ENCODE measurements at places on chromosomes 12 and 14.

DNA sequence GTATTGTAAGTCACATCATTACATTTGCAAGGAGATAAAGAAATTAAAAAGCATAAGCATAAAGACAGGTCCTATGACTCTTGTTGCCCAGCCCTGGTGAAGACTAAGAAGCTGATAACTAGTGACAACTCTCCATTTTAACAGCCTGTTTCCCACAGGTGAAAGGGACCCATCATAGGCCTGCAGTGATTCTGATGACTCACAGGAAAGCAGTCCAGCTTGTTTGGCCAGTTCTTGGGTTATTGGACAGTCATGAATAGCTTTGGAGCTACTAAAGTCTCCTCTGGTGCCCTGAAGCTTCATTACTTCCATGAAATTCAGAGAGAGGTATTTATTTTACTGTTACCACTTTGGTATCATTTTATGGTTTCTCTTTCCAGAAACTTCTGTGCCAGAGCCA lies 55.5 kb upstream of the DYRK2 start:
- DNase-seq: no peak

GRCh38 chr14:102180248-102180998 lies 40.7 kb downstream of the WDR20 start:
- no peak for DNase-seq

DNA sequence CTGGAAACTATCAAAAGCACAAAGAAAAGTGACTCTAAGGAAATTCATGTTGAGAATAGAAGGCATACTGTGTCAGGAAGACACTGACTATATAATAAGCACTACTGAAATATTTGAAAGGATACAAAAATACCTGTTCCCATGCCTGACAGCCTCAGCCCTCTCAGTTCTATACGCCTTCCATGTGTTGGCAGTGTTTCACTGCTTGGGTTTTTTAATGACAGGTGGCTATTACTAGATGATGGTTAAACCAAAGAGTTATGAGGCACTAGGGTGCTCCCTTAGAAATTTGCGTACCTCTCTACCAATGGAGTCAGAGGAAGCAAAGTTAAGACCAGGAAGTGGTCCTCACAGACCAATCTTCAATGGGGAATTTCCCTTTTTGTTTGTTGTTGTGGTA lies 25.6 kb upstream of the SLC5A8 start:
- DNase-seq: no peak

DNA sequence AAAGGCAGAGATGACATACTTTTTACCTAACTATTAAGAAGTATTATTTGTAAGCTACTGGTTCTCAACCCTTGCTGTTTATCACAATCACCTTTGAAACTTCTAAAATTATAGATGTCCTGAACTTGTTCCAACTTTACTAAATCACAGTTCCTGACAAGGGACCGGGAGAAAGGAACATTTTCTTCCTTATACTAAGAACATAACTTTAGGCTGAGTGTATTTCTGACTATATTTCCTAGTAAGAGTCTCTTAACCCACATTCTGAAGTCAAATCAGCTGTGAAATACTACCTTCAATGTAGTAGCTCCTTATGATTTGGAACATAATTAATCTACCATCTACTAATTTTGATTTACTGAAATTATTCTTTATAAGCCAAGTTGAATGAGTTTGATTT lies 80.2 kb downstream of the BAZ1A start:
- no peak for DNase-seq

- no peak for DNase-seq
These were observed 23.8 kb upstream of the PWP1 start for GRCh38 chr12:107661830-107662229.

DNA sequence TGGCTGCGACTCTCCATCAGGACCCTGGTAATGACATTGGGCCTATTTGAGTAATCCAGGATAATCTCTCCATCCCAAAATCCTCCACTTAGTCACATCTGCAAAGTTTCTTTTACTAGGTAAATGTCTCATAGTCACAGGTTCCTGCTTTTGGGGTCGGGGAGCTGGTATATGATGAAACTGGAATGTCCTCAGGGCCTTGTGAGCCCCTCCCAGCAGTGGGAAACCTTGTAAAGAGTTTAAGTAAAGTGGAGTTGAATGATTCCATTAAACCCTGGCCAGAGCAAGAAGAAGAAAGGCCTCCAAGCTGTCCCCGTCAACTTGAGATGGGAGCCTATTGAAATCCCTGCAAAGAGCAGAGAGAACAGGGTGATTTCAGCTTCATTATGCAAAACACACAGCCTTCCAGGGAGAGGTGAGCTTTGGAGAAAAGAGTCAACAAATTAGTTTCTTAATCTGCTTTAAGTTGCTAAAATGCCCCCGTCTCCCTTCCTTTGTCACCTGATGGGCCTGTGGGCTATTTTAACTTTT lies 12.6 kb downstream of the WSCD2 start:
- no peak for DNase-seq

DNA sequence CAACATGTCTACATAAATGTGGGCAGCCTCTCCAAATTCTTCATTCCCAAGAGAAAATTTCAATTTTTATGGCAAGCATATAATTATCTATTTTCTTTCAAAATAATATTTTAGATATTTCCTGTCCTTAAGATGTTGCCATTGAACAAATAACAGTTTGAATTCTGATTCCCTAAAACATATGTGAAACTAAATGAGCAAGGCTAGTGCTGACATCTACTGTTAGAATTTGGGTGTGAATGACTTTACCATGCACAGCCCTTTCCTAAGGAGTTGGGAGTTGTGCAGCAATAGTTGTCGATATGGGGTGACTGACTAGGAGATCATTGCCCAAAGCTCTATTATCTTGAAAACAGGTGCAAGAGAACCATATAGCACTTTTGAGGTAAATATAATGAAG lies 108.2 kb upstream of the SLC38A4 start:
- DNase-seq: no peak

- no peak for DNase-seq
These were observed 68.2 kb downstream of the BCAT1 start for GRCh38 chr12:24880732-24881131.

GRCh38 chr12:132886529-132887477 lies 602 bp downstream of the CHFR start:
- DNase-seq: no peak

DNA sequence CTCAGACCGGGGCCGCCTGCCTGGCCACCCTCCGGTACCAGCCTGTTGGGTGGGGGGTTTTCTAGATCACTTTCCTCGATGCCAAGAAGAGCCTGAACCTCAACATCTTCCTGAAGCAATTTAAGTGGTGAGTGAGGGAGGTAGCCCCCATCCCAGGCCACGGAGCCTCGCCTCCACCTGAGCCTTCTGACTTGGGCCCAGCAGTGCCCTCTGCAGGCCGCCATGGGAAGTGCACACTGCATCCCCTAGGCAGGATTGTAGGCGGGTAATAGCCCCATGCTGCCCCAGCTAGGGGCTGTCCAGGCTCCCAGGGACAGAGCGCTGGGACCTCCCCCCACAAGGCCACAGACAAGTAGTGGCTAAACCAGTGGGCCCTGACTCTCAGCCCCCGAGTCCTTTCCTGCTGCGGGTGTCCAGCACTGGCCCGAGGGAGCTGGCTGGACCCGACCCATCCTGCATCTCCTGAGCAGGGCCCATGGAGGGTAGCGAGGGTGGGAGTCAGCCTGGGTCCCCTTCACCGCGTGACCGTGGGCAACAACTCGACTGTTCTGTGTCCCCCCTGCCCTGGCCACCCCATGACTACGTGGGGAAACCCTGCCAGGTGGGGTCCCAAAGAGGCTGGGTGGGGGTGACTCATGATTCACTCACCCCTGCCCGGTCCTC lies 15.3 kb upstream of the ADSS1 start:
- peak; percentile 64 for DNase-seq

GRCh38 chr14:86858591-86858990 lies 1134.4 kb downstream of the GALC start:
- DNase-seq: no peak

DNA sequence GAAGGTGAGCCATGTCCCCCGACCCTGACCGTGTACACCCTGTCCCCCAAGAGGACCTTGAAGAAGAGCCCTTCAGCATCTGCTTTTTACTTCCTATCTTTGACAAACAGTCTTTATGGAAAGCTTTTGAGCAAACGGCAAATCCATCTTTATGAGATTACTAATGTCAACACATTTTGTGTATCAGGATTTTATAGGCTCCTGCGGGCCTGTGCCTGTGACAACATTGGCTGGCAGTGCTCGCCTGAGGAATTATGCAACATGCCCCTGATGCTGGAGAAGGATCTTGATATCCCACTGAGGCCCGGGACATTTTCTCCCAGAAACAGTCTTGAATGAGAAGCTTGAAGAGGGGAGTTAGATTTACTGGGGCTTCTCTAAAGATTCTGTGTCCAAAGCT lies 416.5 kb downstream of the NRXN3 start:
- no peak for DNase-seq

GRCh38 chr14:25750436-25750835 lies 700.5 kb upstream of the STXBP6 start:
- DNase-seq: no peak

GRCh38 chr14:75205591-75205990 lies 29.2 kb upstream of the TMED10 start:
- DNase-seq: no peak
